ENCODE measurements at places on chromosomes 3 and 15. TPM values are rescaled to one million over a fixed set of nuclear protein-coding genes. Genes with fewer than 3 reads are reported as not detected.

The FANCD2OS gene
- total RNA-seq = not detected

GRCh38 chr15:58331560-58331912, 100.3 kb upstream of the LIPC start:
- DNase-seq = no peak

The IREB2 gene
- 48.7 TPM for total RNA-seq

DNA sequence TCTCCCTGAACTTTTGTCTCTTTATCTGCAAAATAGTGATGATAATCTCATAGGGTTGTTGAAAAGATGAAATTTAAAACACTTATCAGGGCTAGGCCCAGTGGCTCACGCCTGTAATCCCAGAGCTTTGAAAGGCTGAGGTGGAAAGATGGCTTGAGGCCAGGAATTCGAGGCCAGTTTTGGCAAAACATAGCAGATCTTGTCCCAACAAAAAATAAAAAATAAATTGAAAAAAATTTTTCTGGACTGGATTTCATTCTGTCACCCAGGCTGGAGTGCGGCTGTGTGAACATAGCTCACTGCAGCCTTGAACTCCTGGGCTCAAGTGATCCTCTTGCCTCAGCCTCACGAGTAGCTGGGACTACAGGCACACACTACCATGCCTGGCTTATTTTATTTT, 29.6 kb downstream of the LMLN start:
- no peak for DNase-seq

DNA sequence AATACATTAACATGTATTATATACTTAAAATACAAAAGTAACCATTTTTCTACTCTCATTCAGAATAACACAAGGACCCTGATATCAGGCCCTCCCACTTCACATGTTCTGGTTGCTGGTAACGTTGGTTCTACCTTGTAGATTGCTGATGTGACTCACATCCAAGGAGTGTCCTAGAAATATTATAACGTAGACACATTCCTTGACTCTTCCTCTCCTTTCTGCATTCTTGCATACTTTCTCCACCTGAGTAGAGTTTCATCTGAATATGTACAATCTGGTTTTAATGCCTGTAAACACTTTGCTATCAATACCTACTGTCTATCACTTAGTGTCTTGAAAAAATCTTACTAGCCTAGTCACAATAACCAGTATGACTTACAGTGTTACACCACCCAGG, 35.0 kb upstream of the NEDD4 start:
- no peak for DNase-seq

- no peak for DNase-seq
Measured at GRCh38 chr15:38685686-38686339, 121.2 kb upstream of the RASGRP1 start.

- DNase-seq = no peak
Measured at GRCh38 chr3:79306934-79307570, 460.7 kb downstream of the ROBO1 start.

The GBE1 gene
- 36.2 TPM for total RNA-seq

The HTD2 gene
- 7.8 TPM for total RNA-seq

Data from kidney (tissue), 22 donors.